Lung microvascular endothelial cell (primary cell): ENCODE measurements at places on chromosomes 3 and 15.
A peak's percentile ranks its signal among the peaks of the same experiment; 100 is the strongest.

DNA sequence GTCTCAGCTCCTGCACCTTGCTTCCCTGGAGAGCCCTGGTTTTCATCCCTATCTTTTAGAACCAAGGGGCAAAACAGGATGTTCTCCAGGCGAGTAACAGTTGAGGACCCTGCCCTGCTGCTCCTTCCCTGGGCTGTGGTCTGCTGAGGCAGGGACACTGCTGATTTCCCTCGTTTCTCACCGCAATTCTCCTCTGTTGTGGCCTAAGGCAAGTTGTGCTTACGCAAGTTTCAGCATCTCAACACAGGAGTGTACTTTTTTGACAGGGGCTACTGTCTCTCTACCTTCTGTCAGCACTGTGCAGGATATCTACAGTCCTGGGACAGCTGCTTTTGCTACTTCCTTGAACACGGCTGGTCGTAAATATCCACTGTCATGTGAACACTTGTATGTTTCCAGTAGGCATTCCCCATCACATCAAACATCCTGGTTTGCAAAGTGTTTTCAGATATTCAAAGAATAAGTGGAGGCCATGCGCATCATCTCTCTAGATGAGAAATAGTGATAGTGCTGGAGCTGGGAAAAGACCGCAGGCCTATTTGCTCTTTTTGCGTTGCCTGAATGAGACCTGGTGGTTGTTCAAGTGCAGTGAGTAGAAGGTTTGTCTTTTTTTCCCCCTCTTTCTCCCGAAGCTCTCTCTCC lies 110.1 kb upstream of the PLXNA1 start:
- DNase-seq, result no peak

GRCh38 chr3:154224366-154224765 lies 99.9 kb downstream of the DHX36 start:
- DNase-seq, result no peak

DNA sequence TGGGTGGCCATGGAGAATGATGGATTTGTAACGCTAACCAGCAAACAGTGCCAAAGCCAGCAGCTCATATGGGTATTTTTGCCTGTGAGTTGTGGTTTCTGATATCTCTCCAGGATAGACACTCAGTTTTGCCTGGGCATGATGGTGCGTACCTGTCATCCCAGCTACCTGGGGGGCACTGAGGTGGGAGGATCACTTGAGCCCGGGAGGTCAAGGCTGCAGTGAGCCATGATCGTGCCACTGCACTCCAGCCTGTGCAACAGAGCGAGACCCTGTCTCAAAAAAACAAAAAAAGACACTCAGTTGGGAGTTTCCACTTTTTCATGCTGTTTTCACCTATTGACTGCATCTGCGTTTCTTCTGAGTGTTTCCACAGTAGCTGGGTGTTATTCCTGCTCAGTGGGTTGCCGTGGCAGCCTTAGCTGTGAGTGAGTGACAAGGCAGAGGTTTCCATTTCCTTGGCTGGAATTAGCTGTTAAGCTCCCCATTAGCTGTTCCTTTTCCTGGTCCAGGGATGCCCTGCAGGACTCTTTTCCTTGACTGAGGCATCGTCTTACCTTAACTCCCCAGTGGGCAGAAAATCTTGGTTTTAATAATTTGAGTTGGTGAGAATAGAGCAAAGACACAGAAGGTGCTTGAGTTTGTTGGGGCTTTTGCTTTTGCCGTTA lies 14.2 kb upstream of the RPP14 start:
- peak; percentile 49 for DNase-seq

DNA sequence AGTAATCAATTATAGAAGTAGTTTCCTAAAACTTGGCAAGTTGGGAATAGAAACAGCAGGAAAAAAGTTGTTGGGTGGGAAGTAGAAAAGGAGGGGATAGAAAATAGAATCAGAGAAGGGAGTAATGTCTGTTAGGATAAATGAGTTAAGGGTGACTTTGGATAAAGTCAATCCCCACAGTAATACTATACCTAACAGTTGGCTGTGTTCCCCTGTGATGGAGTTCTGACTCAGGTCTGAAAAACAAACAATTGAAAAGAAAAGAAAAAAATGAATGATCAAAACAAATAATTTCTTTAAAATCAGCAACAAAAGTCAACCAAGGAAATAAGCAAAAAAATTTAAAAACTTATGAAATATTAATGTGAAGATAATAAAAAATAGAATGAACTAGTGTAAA lies 50.3 kb downstream of the EMC4 start:
- DNase-seq, result peak; percentile 17

DNA sequence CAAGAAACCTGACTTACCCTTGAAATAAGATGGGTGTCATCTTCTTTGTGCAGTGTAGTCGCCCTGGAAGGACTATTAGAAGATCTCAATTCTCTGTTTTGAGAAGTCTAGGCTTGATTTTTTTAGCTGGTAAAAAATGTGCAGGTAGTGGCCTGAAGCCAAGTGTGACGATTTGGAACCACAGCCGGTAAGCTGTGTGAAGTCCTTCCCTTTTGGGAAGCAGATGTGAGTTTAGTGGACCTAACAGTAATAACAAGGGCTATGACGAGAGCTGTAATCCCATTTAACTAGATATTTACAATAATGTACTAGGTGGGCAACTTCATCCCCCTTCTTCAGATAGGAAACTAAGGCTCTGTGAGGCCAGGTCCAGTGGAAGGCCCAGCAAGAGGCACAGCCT lies 81.7 kb upstream of the MYZAP start:
- peak; percentile 61 for DNase-seq
